ENCODE measurements at places on chromosomes 3 and 15. TPM values are rescaled to one million over a fixed set of nuclear protein-coding genes. Genes with fewer than 3 reads are reported as not detected.

- no peak for DNase-seq
Measured at GRCh38 chr15:77897896-77898406, 179.6 kb downstream of the TBC1D2B start.

The ECE2 gene
- total RNA-seq, result not detected

GRCh38 chr3:159818997-159819500, 169.6 kb upstream of the IL12A start:
- DNase-seq, result no peak

The AQP9 gene
- 1.3 TPM for total RNA-seq

- no peak for DNase-seq
Measured at GRCh38 chr3:30614373-30614772, 8.0 kb downstream of the TGFBR2 start.

GRCh38 chr15:74653426-74654102, 37.9 kb downstream of the CLK3 start:
- no peak for DNase-seq
